BE2C (cell line): ENCODE measurements at places on chromosomes 2 and 18.

DNA sequence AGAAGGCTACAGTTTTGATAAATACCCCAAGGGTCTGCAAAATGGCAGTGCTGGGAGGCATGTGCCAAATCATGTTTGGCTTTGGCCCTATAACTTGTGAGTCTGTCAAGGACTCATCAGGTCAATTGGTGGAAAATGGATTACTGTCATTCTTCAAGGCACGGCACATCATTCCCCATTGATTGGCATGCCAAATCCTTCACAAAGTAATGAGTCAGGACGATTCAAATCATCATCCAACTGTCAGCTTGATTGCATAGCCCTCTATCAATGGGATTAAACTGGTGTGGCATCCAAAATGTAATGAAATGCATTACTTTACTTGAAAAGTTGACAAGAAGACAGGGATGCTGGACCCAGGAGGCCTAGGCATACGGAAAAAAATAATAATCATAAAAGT lies 441.6 kb upstream of the PIK3C3 start:
- no peak for DNase-seq

- DNase-seq, result no peak
Measured at GRCh38 chr18:32772581-32773381, at the start of gene KLHL14. Gene KLHL14, minus strand, starts transcription at chr18:32773023. Its CDS starts 2,432 bp downstream, at chr18:32770591.

- DNase-seq, result no peak
Measured at GRCh38 chr2:240129311-240129710, 6.8 kb downstream of the COPS9 start.

DNA sequence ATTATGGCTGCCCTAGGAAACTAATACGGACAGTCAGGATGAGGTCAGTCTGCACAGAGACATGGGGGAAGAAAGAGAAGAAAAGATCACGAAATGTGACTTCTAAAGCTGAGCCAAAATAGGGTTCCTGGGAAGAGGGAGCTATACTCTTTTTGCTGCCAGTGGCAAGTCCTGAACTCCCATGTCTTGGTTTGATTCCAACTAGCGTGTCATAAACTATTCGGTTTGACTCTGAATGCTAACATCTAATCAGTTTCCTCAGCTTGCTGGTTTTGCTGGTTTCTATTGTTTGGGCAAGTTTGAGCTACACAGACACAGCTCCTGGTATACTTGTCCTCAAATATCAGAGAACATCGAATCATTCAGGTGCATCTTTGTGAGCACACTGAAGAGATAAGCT lies 80.5 kb upstream of the CYP1B1 start:
- DNase-seq, result no peak

GRCh38 chr2:20667151-20667530 lies 197 bp downstream of the GDF7 start:
- DNase-seq, result no peak

DNA sequence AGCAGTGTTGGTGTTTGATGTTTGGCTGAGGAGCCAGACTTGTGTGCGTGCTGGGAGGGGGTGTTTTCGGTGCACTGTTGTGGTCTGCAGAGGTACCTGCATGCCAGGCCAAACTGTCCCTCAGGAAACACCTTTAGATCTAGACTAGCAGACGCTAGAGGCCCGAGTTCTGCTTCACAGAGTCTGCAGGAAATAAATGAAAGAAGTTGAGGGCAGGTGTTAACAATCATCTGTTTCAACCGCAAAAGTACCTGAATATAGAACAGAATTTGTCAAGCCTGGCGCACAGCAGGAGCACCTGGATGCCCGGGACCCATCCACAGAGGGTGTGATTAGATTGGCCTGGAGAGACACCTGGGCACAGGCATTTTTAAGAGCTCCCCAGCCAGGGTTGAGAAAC lies 40.5 kb upstream of the REL start:
- DNase-seq, result no peak
